Kidney capillary endothelial cell (primary cell): ENCODE measurements at places on chromosomes 3 and 15.

- no peak for DNase-seq
Observed at GRCh38 chr3:53616321-53616720, 121.9 kb downstream of the CACNA1D start.

GRCh38 chr3:194500198-194500597 lies 13.4 kb upstream of the ATP13A3 start:
- DNase-seq: no peak

GRCh38 chr3:31832551-31832950 lies 148.5 kb downstream of the OSBPL10 start:
- DNase-seq: no peak

GRCh38 chr15:68188647-68189046 lies 16.5 kb downstream of the CALML4 start:
- no peak for DNase-seq

DNA sequence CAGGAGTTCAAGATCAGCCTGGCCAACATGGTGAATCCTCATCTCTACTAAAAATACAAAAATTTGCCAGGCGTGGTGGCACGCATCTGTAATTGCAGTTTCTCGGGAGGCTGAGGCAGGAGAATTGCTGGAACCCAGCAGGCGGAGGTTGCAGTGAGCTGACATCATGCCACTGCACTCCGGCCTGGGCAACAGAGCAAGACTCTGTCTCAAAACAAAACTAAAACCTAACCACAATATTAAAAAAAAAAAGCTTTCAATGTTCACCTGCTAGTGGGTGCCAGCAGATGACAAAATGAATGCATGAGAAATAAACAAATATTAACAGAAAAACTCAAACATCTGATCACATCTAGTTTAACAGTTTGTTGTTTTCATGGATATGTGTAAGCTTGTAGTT lies 9.0 kb downstream of the SLC24A1 start:
- no peak for DNase-seq

- no peak for DNase-seq
Observed at GRCh38 chr3:62378921-62379320, 5.6 kb upstream of the FEZF2 start.

DNA sequence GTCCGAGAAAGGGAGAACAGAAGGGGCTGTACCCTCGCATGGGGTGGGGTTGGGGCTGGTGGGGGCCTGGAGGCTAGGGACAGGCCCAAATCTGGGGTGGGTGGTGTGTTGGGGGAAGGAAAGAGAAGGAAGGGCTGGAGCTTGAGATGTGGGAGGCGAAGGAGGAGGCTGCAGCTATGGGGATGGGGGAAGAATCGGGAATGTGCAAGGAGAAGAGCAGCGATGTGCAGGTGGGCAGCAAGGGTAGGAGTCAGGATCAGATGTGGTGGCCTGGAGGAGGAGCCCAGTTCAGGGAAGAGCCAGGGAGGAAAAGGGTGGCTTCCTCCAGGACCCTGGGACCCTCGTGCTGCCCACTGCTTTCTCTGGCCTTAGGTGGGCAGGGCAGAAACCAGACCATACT lies 21.2 kb downstream of the ZNF35 start:
- no peak for DNase-seq
